ENCODE measurements at places on chromosomes 5 and 9.

GRCh38 chr9:129752900-129753729 lies at the start of gene PTGES:
Gene PTGES (minus strand): TSS chr9:129753042. CDS start chr9:129753012, 30 bp downstream.
- peak; percentile 45 for DNase-seq

GRCh38 chr5:16082053-16082452 lies 97.5 kb downstream of the MARCHF11 start:
- DNase-seq = no peak

DNA sequence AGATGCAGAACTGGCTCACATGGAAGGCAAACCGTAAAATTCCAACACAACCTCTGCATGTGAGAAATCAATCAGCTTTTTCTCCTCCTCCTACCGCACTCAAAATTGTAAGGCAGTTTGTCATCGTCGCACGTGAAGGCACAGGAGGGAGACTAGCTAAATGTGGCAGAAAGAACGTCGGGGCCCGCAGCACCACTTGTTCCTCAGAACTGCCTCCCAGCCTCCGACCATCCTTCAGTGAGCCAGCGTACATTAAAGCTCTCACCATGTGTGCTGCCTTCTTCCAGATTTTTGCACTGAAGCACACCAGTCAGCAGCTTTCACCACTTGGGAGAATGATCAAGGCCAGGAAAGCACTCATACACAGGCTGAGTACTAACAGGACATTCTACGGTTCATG lies 105.9 kb downstream of the RFX3 start:
- DNase-seq = no peak

- DNase-seq = no peak
These were observed 974 bp downstream of the C9orf40 start for GRCh38 chr9:74951725-74952151.

- no peak for DNase-seq
These were observed 179.6 kb upstream of the CDH9 start for GRCh38 chr5:27217977-27218376.

GRCh38 chr5:136425921-136426320 lies 60.6 kb upstream of the TRPC7 start:
- DNase-seq = no peak

GRCh38 chr9:83247732-83248131 lies 184.8 kb upstream of the RASEF start:
- DNase-seq = no peak

- DNase-seq = no peak
These were observed 337.3 kb downstream of the KDM4C start for GRCh38 chr9:7095058-7095457.

DNA sequence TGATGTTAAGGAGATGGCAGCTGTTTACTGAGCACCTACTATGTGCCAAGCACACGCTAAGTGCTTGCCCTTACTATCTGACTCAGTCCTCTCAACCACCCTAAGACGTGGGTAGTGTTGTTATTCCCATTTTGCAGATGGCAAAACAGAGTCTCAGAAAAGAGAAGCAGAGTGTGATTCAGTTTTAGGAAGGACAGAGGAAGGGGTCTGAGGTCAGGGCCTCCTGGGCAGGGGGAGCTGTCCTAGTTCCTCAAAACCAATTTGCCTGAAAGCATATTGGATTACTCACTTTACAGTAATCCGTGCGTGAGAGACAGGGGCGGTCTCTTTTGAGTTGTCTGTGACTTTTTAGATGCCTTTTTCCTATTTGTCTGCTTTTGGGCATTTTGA lies 23.2 kb downstream of the DNM1 start:
- no peak for DNase-seq

DNA sequence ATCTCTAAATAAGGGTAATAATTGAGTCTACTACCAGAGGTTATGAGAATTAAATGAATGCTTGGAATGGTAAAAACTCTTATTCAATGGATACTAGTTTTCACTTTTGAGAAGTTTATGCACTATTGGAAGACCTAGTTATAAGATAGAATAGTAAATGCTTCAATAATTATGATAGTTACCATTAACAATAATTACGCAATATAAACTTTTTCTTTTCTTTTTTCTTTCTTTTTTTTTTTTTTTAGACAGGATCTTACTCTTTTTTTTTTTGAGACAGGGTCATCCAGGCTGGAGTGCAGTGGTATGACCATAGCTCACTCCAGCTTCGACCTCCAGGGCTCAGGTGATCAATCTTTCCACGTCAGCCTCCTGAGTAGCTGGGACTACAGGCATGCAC lies 6.7 kb downstream of the ALDOB start:
- DNase-seq = no peak

DNA sequence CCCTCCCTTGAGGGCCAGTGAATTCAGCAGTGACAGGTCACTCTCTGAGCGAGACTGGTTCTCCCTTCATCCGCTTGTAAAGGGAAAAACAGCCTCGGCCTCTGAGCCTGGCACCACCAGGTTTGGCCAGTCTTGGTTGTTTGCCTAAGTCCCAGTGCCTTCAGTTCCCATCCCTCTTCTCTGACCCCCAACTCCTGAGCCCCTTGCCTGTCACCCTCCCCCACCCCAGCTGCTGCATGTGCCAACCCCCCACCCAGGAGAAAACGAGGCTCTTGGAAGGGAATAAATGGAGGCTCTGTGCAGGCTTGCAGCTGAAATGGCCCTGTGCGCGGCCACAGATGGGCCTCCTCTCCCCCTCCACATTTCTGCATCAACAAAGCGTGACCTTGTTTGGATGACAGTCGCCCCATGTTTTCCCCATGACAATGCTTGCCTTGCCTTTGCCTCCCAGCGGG lies 3.1 kb downstream of the URM1 start:
- DNase-seq = no peak

GRCh38 chr9:104319685-104320084 lies 184.4 kb upstream of the OR13F1 start:
- DNase-seq = no peak

DNA sequence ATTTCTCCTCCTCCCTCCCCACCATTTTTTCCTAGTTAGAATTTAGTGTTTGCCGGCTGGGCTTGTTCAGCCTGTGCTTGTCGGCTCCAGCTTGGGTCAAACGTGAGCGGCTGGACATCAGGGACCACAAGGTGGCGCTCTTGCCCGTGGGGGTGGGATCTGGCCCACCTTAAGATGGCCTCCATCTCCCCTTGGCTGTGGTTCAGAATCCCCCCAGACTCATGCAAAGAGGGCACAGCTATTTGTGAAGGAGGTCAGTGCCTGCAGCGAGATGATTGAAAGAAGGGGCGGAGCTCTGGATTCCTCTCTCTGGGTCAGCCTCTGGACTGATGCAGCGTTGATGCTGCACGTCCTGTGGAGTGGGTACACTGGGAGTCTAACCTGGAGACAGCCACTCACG lies 283.3 kb upstream of the TUT7 start:
- no peak for DNase-seq

DNA sequence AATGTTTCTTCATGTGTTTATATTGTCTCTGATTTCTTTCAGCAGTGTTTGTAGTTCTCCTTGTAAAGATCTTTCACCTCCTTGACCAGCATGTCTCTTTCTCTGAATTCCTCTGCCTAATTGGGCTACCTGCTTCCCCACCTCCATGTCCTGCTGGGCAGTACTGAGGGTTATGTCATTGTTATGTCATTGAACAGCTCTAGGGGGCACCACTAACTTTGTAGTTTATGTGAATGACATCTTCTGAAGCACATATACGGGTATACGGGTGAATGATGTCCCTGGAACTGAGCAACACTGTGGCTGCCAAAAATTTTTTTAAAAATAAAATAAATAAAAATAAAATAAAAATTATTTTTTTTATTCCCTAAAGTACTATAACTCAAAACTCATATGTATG lies 16.9 kb upstream of the SNCAIP start:
- no peak for DNase-seq

DNA sequence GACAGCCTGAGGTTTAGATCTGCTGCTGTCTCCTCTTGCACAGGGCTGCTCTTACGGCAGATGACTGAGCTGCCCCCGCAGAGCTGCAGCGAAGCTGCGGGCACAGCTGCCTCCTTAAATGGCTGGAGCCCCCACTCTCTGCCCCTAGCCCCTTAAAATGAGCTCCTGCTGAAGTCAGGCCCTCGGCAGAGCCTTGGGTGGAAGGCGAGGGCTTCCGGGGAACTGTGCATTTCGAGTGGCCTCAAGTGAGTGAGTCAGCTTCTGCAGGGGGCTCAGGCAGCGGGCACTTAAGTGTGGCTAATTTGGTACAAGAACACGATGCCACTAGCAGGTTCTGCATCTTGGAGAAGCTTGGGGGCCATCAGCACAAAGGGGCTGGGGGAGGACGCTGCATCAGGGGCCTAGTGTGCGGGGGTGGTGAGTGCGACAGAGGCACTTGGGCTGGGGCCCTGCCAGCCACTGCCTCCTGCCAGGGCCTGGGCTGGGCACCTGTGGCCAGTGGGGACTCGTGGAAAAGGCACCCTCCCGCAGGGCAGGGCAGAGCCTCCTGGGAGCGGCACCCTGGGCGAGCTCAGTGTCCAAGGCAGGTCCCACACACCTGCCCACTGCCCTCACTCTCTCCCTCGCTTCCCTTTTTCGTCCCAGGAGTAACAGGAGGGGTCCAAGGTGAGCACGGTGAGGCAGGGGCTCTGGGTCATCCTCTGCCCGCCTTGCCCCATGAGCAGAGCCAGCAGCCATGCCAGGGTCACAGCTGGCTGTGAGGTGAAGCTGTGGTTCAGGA lies 28.8 kb upstream of the RNU6ATAC start:
- DNase-seq = no peak

DNA sequence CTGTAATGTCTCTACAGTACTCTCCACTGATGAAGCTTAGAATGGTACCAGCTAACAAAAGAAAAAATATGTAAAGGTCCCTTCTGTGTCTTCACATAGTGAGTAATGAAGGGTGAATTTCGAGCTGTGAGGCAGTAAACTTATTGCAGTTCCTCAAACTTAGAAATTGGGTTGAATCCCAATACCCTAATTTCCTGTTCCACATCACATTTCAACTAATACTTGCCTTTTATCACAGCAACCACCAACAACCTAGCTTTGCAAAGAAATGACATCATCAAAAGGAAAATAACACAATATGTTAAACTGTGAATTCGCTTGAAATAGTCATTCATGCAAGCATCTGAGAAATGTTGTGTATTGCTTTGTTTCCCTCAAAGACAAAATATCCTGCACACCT lies 9.4 kb upstream of the TNFAIP8 start:
- DNase-seq = no peak

GRCh38 chr5:112931473-112931872 lies 9.4 kb upstream of the REEP5 start:
- DNase-seq = no peak

GRCh38 chr9:86347991-86348390 lies 6.2 kb downstream of the TUT7 start:
- no peak for DNase-seq

DNA sequence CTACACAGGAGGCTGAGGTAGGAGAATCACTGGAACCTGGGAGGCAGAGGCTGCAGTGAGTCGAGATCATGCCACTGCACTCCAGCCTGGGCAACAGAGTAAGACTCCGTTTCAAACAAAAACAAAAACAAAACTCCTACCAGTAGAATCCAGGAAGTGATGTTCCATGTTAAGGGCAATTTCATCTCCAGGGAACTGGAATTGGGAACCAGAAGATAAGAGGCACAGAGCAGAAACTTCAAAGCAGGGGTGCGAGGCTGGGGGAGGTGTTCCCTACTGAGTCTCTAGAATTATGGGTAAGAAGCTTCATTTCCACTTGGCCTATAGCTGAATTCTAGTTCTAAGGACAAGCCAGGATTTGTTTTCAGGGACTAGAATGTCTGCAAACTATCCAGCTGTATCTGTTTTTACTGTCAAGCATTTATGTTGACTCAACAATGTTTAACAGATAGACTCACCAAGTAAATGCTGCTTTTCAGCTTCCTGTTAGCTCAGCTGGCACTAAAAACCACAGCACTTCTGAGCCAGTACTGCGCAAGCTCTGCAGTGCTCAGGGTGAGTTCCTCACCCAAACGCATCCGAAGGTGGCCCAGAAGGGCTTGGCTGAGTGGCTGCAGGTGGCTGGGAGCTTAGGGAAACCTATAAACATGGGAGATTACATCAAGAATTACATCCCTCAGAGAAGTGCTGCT lies 320.1 kb downstream of the MTRR start:
- DNase-seq = no peak

GRCh38 chr5:176797456-176798050 lies 12.8 kb upstream of the UNC5A start:
- no peak for DNase-seq

- DNase-seq = no peak
These were observed 64.0 kb upstream of the RANBP6 start for GRCh38 chr9:6079386-6079785.

DNA sequence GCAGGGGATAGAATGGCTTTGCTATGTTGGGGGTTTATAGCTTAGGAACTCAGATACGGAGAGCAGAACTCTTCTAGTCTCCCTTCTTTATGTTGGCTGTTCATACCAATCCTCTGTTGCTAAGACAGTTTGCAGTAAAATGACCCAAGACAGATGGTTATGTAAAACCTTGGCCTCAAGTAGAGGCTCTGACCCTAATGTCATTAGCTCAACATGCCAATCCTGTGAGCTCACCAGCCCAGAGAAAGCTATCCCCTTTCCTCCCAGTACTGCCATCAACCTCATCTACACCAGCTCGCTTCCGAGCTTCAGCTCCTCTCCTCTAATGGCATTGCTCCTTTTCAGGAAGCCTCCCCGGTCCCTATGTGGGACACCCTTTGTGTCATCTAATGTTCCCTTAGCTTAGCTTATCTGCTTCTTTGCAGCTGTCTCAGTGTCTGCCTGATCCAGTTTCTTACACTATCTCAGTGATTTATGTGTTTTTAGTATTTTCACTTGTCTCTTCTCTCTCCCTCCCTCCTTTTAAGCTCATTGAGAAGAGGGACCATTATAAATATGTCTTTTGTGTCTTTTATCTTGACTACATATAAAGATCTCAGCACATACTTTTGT lies 281.3 kb upstream of the CLINT1 start:
- DNase-seq = no peak

- DNase-seq = no peak
These were observed 7.7 kb upstream of the NR5A1 start for GRCh38 chr9:124514874-124515273.

- DNase-seq = no peak
These were observed 82.7 kb downstream of the NR6A1 start for GRCh38 chr9:124688238-124688904.

GRCh38 chr5:171422495-171422894 lies 3.0 kb downstream of the FGF18 start:
- DNase-seq = no peak

DNA sequence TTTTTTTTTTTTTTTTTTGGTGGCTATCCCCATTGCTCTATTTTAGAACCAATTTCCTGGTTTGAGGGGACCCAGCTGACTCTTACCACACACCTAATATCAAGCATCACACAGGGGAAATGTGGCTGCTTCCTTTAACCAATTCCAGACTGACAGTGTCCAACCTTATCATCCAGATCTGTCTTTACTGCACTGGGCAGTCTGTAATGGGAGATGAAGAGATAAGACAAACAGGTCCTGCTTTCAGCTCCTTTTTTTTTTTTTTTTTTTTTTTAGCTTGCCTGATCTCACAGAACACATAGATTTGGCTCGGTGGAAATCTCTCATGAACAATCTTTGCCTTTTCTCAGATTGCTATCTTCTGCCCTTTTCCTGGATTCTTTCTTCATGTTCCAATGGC lies 198.8 kb upstream of the TYRP1 start:
- DNase-seq = no peak

GRCh38 chr5:168171901-168172759 lies 119.3 kb upstream of the WWC1 start:
- no peak for DNase-seq

GRCh38 chr9:91391818-91392217 lies 30.1 kb upstream of the AUH start:
- no peak for DNase-seq

GRCh38 chr5:18745042-18745987 lies 1111.1 kb downstream of the TAF11L14 start:
- no peak for DNase-seq

All from stimulated activated CD4-positive, alpha-beta T cell treated with anti-CD3 and anti-CD28 coated beads, Interleukin-1b, Interleukin-23, amount 100 ng/mL, for 1 hour (primary cell).